Effector CD4-positive, alpha-beta T cell (primary cell): ENCODE measurements at places on chromosomes 11 and 22.

DNA sequence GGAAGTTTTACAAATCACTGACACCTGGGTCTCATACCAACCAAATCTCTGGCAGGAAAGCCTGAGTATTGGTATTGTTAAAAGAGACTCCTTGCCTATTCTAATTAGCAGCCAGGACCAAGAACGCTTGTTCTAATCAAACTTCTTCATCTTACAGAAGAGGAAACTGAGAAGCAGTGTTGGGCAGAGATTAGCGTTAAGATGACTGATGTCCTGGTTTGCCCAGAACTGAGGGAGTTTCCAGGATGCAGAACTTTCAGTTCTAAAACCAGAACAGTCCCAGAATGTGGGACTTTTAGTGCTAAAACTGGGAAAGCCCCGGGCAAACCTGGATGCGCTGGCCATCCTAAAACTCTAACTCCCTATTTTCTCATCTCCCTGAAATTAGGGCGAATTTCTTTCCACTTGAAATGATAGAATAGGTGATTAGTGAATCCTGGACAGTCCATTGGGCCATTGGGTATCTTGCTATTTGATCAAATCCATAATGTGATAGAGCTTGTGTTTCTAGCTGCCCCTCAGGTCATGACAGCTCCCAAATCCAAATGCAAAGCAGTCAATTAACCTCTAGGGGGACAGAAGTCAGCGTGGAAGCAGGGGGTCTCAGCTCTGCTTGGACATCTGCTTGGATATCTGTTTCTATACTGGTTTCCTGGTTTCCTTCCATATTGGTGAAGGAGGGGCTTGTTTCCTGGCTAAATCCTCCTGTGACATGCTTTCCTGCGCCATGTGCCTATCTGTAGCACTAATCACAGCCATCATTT is 16.0 kb upstream of the TMPRSS13 start:
- DNase-seq = no peak

DNA sequence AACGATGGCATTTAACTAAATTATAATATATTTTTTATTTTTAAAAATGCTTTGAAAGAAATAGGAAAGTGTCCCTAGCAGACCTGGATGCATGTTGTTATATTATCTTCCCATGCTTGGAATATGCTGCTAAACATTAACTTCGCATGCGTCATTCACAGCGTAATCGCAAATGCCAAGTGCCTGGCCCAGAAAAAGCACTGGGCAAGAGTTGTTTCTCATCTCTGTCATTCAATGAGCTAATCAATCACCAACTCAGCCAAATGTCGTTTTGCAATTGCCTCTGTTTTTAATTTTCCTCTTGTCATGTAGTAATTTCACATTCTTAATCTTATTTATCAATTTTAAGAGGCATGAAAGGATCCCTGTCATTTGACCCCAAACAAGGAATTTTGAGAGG is 1421.9 kb downstream of the BRD1 start:
- DNase-seq = no peak

DNA sequence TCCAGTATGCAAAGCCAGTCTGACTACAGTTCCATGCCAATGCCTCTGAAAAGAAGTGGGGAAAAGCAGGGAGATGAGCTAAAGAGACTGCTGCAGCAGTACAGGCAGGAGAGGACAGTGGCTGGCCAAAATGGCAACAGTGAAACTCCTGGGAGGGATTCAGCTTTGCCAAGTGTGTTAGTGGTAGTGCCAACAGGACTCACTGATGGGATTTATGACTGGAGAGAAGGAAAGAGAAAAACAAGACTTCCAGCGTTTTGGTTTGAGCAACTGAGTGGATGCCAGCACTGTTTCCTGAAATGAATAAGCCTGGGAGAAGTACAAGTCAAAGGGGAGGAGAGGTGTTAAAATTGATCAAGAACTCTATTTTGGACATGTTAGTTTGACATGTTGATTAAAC is 80.9 kb downstream of the PLEKHA7 start:
- no peak for DNase-seq

GRCh38 chr11:13595166-13595565 is 73.3 kb upstream of the FAR1 start:
- DNase-seq = no peak

- no peak for DNase-seq
These were observed 40.2 kb downstream of the LMO1 start for GRCh38 chr11:8223513-8223900.
